ENCODE measurements at places on chromosomes 1 and 21. TPM values are rescaled to one million over a fixed set of nuclear protein-coding genes. Genes with fewer than 3 reads are reported as not detected.

DNA sequence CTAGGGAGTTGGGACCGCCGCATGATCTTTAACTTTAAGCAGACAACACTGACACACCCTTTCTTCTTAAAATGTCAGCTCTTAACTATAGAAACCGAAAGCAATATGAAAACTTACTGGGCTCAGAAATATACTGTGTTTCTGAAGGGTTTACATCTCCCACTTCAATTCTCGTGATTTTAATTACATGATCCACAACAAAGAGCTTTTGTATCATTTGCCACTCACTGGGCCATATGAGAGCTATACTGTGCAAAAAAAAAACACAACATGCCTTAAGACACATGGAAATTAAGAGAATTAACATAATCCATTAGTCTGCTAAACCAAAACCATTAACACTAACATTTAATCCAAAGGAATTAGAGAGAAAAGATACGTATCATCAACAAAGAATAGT is 35.0 kb upstream of the RAP1GAP start:
- H3K36me3 ChIP-seq: peaks cover 16% of the 10 kb centered on the region
- H3K4me1 ChIP-seq: no peaks in the 10 kb centered on the region
- DNase-seq: no peak
- no peak overlapping the region for H3K27ac ChIP-seq

DNA sequence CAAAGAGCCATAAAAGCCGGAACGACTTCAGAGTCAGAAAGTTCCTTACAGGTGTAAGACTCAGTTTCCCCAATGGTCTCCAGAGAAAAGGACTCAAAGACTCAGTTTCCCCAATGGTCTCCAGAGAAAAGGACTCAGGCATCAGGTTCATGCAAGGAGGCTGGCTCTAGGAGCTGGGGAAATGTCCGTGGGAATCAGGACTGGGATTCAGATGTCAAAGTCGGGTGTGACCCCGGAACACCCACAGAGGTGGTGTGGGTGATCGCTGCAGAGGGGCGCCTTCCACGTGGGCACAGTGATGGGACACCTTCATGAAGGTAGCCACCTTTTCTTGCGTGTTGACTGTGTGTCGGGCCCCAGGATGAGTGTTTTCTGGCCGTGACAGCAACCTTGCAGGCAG is 340.8 kb downstream of the NPHP4 start:
- no peak overlapping the region for H3K4me3 ChIP-seq
- DNase-seq: no peak

VWA5B1 gene
- total RNA-seq: not detected

- H3K27me3 ChIP-seq: no peaks in the 10 kb centered on the region
- no peak overlapping the region for H3K4me3 ChIP-seq
- no peak for DNase-seq
Observed at GRCh38 chr1:243312952-243313634, 57.3 kb downstream of the SDCCAG8 start.

ANKRD45 gene
- not detected for total RNA-seq

DNA sequence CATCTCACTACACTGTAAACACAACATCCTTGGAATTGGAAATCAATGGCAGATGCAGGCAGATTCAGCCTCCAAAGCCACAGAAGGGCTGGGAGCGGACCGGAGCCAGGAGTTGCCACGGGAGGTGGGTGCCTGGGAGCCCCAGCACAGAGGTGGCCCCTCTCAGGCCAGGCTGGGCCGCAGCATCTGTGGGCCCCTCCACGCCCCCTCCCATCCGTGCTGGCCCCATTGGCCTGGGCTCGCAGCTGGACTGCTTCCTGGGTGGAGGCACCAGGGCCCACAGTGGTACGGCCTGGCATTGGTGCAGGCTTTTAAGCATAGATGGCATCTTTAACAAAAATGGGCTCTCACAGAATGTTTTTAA is 64.2 kb downstream of the SLX9 start:
- no peak for DNase-seq
- H3K4me1 ChIP-seq: no peaks in the 10 kb centered on the region
- no peaks in the 10 kb centered on the region for H3K27me3 ChIP-seq
- no peaks in the 10 kb centered on the region for H3K36me3 ChIP-seq

DNA sequence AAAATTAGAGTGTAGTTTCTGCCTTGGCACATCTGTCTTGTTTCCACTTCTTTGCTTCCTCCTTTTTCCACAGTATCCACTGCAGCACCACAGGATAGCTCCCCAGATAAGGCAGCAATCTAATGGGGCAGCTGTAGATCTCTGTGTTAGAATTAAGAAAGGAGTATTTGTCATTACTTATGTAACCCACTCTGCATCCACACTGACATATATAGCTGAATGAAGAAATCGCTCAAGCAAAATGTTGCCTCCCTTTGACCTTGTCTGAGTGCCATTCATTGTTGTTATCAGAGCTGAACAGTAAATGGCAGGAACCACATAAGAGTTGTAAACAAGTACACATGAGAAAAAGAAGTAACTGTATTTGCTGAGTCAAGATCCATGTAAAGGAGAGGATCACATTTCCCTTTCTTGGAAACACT is 45.9 kb upstream of the DPH5 start:
- H3K27ac ChIP-seq: no peak overlapping the region
- DNase-seq: no peak
- no peaks in the 10 kb centered on the region for H3K36me3 ChIP-seq
- no peaks in the 10 kb centered on the region for H3K27me3 ChIP-seq

DNA sequence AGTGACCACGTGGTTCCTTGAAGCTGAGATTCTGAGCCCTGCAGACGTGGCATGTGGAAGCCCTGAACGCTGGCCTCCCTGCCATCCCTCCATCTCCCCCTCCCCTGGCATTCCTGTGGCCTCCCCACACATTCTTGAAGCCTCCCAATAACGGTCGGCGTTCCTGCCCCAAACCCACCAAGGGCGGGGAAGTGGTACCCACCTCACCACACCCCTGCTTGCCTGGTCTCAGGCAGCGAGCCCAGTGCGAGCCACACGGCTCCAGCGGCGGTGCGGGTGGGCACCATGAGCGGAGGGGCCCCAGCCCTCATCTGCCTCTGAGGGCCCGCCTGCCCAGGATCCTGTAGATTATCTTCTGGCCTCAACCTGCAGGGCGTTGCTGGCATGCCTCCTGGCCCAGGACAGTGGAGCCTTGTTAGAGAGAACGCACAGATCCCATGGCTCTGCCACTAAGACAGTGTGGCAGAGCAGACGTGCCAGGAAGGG is 20.6 kb upstream of the PRELP start:
- no peak for DNase-seq
- H3K4me3 ChIP-seq: no peak overlapping the region
- peaks cover 22% of the 10 kb centered on the region for H3K27me3 ChIP-seq
- no peak overlapping the region for H3K27ac ChIP-seq

GRCh38 chr1:223245411-223245810 is 102.4 kb upstream of the TLR5 start:
- H3K27ac ChIP-seq: no peak overlapping the region
- no peaks in the 10 kb centered on the region for H3K4me1 ChIP-seq

LRRC53 gene
- not detected for total RNA-seq

DNA sequence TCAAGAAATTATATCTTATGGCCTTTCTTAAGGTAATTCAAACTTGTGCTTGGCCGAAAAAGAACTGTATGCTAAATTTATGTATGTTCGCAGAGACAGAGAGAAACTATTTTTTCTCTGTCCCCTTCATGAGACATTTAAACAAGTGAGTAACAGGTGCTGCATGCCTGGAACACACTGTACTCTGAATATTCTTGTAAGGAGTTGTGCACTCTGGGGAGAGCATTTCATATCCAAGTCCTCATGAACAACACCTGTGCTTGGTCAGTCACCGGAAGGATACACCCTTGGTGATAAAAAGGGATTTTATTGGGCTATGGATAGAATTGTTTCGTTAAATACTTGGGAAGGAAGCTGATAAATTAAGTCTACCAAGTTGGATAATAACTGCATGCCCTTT is 220.8 kb upstream of the NRIP1 start:
- DNase-seq: no peak
- no peak overlapping the region for H3K4me3 ChIP-seq
- H3K27me3 ChIP-seq: no peaks in the 10 kb centered on the region
- no peaks in the 10 kb centered on the region for H3K36me3 ChIP-seq
- no peak overlapping the region for H3K27ac ChIP-seq

RGS13 gene
- not detected for total RNA-seq

DNA sequence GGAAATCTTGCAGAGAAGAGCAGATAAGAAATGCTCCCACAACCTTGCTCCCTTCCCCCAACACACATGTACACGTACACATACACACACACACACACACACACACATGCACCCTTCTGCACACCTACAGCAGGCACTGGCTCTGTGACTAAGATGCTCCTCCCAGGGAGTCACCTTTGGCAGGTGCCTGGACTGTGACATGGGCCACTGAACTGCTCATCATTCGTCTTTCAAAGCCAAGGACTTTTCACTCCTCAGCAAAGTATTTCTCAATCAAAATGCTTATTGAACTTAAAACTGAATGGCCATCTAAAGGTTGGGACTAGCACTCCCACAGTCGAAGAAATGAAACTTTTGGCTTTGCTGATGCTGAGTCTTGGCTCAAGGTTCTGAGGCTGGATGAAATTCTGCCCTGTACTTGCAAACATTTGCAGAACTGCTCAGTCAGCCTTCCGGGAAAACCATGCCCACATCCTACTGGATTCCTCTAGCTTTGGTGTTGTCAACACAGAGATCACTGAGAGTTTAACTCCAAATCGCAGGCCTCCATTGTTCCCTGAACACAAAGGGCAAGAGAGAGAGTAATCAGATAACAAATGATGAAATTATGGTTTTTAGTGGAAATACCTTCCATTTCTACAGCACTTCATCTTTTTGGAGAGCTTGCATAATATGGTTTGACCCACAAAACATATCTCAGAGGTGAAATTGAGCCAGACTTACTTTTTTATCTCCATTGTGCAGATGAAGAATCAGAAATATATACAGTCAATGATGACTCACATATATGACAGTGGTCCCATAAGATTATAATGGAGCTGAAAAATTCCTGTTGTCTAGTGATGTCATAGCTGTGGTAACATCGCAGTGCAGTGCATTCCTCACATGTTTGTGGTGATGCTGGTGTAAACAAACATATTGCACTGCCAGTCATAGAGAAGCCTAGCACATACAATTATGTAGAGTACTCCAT is 72.4 kb upstream of the BCAR3 start:
- H3K4me1 ChIP-seq: peaks cover 34% of the 10 kb centered on the region
- DNase-seq: peak; percentile 80
- H3K27ac ChIP-seq: peak overlapping the region; percentile 75
- H3K36me3 ChIP-seq: no peaks in the 10 kb centered on the region
- H3K4me3 ChIP-seq: no peak overlapping the region

SPOCD1 gene
- 0.54 TPM for total RNA-seq

- H3K4me1 ChIP-seq: no peaks in the 10 kb centered on the region
- no peak overlapping the region for H3K4me3 ChIP-seq
- no peaks in the 10 kb centered on the region for H3K36me3 ChIP-seq
- no peaks in the 10 kb centered on the region for H3K27me3 ChIP-seq
- DNase-seq: no peak
- no peak overlapping the region for H3K27ac ChIP-seq
Observed at GRCh38 chr1:93738075-93738622, 56.5 kb upstream of the BCAR3 start.

GRCh38 chr1:9732123-9732971 is 80.8 kb downstream of the PIK3CD start:
- no peak overlapping the region for H3K27ac ChIP-seq
- H3K4me3 ChIP-seq: no peak overlapping the region
- no peaks in the 10 kb centered on the region for H3K27me3 ChIP-seq
- no peaks in the 10 kb centered on the region for H3K4me1 ChIP-seq
- H3K36me3 ChIP-seq: peaks cover 13% of the 10 kb centered on the region
- no peak for DNase-seq

OPRD1 gene
- total RNA-seq: 5.4 TPM

SHE gene
- total RNA-seq: 0.03 TPM

- H3K4me1 ChIP-seq: no peaks in the 10 kb centered on the region
- H3K27ac ChIP-seq: no peak overlapping the region
- H3K27me3 ChIP-seq: no peaks in the 10 kb centered on the region
- no peak for DNase-seq
Observed at GRCh38 chr1:30868833-30869435, 39.6 kb downstream of the SDC3 start.

SLFNL1 gene
- total RNA-seq: 0.10 TPM

DNA sequence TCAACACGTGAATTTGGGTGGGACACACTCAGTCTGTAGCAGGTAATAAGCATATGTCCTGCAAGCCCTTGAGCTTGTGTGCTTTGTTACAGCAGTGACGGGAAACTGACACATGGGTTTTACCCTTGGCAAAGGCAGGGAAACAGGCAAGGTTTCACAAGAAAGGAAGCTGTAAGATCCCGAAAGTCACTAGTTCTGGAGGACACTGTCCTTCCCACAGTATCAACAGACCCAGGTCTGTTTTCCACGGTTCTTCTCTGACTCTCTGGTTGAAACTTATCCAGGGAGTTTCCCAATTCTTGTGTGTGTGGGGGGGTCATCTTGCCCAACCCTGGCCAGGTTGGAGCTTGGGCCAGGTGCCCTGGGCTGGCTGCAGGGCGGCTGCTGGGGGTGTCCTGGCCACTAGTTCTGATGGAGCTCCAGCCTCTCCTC is 29.3 kb upstream of the ZBTB21 start:
- H3K4me1 ChIP-seq: no peaks in the 10 kb centered on the region
- no peak overlapping the region for H3K4me3 ChIP-seq

- H3K4me3 ChIP-seq: no peak overlapping the region
- H3K27me3 ChIP-seq: peaks cover 6% of the 10 kb centered on the region
- DNase-seq: no peak
- peaks cover 17% of the 10 kb centered on the region for H3K4me1 ChIP-seq
Observed at GRCh38 chr1:247212627-247213617, 41.1 kb upstream of the ZNF124 start.

GRCh38 chr1:112674440-112674985 is at the start of gene MOV10:
Gene MOV10 (plus strand): TSS chr1:112674659. CDS start chr1:112674913, 254 bp downstream.
- H3K4me3 ChIP-seq: peak within 1 kb of the TSS; percentile 73
- peak within 1 kb of the TSS; percentile 84 for H3K27ac ChIP-seq

- DNase-seq: no peak
- no peaks in the 10 kb centered on the region for H3K27me3 ChIP-seq
- no peak overlapping the region for H3K27ac ChIP-seq
Observed at GRCh38 chr1:154445040-154445472, 39.9 kb downstream of the IL6R start.

UQCRHL gene
- 2.6 TPM for total RNA-seq

DNA sequence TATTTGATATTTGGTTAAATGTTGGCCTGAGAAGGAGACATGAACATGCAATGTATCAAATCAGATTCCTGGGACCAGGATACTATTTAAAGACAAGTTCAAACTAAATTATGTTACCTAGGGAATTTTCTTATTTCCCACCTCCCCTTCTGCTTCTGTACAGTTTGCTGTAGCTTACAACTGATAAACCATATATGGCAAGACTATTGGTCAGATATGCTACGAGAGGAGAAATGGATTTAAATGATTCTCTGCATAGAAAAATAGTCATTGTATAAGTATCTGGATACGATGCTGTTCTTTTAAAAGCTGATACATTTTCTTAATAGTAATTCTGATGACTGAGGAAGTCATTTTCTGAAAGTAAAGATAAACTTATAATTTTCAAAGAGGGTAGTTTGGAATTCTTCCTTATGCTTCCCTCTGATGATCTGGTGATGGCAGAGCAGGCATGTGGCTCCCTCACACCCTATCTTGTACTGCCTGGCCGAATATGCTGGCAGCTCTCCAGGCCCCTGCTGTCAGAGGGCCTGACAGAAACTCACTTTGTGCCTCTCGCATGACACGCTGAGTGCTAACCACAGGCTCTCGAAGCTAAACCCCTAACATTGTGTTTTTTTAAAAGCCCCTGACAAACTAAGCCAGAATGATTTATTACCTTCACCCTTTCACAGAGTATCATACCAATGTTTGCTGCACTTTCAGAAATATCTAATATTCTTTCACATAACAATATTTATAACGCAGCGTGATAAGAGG is 19.4 kb downstream of the RRP15 start:
- no peaks in the 10 kb centered on the region for H3K4me1 ChIP-seq
- no peak overlapping the region for H3K4me3 ChIP-seq
- H3K36me3 ChIP-seq: peaks cover 20% of the 10 kb centered on the region
- no peaks in the 10 kb centered on the region for H3K27me3 ChIP-seq
- DNase-seq: no peak
- H3K27ac ChIP-seq: no peak overlapping the region
